Thoracic aorta (tissue), 2 donors: ENCODE measurements at places on chromosomes 13 and 19. TPM values are rescaled to one million over a fixed set of nuclear protein-coding genes. Genes with fewer than 3 reads are reported as not detected.
A peak's percentile ranks its signal among the peaks of the same experiment; 100 is the strongest.

- no peaks in the 10 kb centered on the region for H3K27me3 ChIP-seq
- H3K4me1 ChIP-seq, result no peaks in the 10 kb centered on the region
- H3K27ac ChIP-seq, result no peak overlapping the region
- H3K4me3 ChIP-seq, result no peak overlapping the region
- no peak for DNase-seq
Observed at GRCh38 chr19:7467009-7467989, 21.5 kb downstream of the PEX11G start.

- H3K4me3 ChIP-seq, result no peak overlapping the region
- H3K4me1 ChIP-seq, result no peaks in the 10 kb centered on the region
- no peaks in the 10 kb centered on the region for H3K27me3 ChIP-seq
- no peaks in the 10 kb centered on the region for H3K36me3 ChIP-seq
- no peak overlapping the region for H3K27ac ChIP-seq
Observed at GRCh38 chr13:62360609-62361008, 945.0 kb upstream of the PCDH20 start.

DNA sequence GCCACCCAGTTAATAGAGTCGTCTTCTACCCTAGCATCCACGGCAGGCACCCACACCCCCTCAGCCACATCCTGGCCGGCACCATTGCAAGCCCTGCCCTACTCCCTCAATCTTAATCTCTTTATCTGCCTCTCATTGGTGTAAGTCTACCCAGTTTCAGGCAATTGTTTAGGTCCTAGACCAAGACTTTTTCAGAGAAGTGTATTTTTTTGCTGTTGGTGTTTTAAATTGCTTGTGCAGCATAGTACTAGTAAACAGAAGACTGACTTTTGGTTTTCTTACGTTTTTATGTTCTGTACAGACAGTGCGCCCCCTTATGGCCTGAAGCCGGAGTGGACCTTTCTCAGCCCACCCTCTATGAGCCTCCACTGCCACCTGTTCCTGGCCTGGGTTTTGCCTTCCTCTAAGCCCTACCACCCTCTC lies 2.3 kb upstream of the LCP1 start:
- no peaks in the 10 kb centered on the region for H3K27me3 ChIP-seq
- H3K4me1 ChIP-seq, result no peaks in the 10 kb centered on the region
- no peak overlapping the region for H3K4me3 ChIP-seq
- DNase-seq, result no peak

GRCh38 chr19:5308451-5309437 lies 31.9 kb downstream of the PTPRS start:
- no peaks in the 10 kb centered on the region for H3K4me1 ChIP-seq
- DNase-seq, result peak; percentile 41
- H3K4me3 ChIP-seq, result peak overlapping the region; percentile 59

DNA sequence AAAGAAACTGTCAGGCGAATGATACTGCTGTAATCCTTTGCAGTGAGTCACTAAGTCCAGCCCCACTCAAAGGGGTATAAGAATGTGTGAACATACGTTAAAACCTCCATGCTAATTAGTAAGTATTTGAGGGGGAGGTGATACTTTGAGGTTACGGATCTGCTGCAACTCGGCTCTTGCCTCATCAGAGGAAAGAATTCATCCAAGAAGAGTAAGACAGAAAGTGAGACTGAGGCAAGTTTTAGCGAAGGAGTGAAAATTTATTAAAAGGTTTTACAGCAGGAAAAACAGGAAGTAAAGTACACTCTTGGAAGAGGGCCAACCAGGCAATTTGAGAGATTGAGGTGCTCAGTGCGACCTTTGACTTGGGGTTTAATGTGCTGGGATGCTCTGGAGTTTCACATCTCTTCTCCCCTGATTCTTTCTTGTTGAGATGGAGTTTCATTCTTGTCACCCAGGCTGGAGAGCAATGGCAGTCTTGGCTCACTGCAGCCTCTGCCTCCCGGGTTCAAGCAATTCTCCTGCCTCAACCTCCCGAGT lies 9.8 kb downstream of the CLEC4M start:
- no peak overlapping the region for H3K4me3 ChIP-seq
- no peaks in the 10 kb centered on the region for H3K4me1 ChIP-seq
- DNase-seq, result no peak
- no peak overlapping the region for H3K27ac ChIP-seq
- H3K27me3 ChIP-seq, result no peaks in the 10 kb centered on the region

- H3K4me3 ChIP-seq, result no peak overlapping the region
- H3K27me3 ChIP-seq, result no peaks in the 10 kb centered on the region
- no peak for DNase-seq
- H3K36me3 ChIP-seq, result no peaks in the 10 kb centered on the region
- H3K4me1 ChIP-seq, result no peaks in the 10 kb centered on the region
Observed at GRCh38 chr13:110037925-110038573, 251.7 kb upstream of the IRS2 start.

GRCh38 chr13:24074678-24075077 lies 85.8 kb upstream of the SPATA13 start:
- no peak overlapping the region for H3K4me3 ChIP-seq
- H3K27ac ChIP-seq, result peak overlapping the region; percentile 60
- no peaks in the 10 kb centered on the region for H3K36me3 ChIP-seq
- H3K4me1 ChIP-seq, result peaks cover 22% of the 10 kb centered on the region
- H3K27me3 ChIP-seq, result no peaks in the 10 kb centered on the region

GRCh38 chr13:67964986-67965385 lies 734.9 kb upstream of the PCDH9 start:
- H3K27ac ChIP-seq, result no peak overlapping the region
- no peaks in the 10 kb centered on the region for H3K4me1 ChIP-seq
- no peaks in the 10 kb centered on the region for H3K36me3 ChIP-seq
- H3K4me3 ChIP-seq, result no peak overlapping the region
- H3K27me3 ChIP-seq, result no peaks in the 10 kb centered on the region
- DNase-seq, result no peak

DNA sequence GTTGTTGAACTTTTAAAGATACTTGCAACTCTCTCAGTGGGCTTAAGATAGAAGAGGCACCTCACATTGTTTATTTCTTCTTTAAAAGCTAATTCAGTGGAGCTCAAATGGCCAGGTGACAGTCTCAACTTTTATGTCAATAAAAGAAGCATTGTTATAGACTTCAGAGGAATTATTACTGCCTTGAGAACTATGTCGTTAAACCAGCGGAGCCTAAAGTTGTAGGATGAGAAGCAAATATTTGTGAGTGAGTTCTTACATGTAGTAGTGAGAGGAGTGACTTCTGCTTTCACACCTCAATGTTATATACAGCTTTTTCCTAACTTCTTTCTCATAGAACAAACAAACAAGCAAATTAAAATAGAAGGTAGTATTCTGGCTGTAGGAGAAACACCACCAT lies 31.2 kb upstream of the DGKH start:
- H3K4me3 ChIP-seq, result no peak overlapping the region
- no peaks in the 10 kb centered on the region for H3K36me3 ChIP-seq

DNA sequence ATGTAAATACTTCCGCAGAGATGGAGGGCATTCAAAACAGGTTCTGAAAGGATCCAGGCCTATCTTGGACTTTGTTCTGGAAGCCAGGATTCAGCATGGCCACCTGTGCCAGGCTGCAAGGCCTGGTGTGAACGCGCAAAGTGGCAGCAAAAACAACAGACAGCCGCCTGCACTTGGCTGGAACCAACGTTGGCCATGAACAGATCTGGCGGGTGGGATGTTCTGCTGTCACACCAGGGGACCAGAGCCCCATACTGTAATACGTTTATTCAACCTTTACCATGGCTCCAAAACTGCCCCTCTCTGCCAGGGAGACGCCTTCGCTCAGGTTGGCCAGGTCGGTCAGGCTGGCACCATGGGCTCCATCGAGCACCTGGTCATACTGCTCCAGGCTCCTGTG lies 69.7 kb downstream of the EPS15L1 start:
- H3K27ac ChIP-seq, result peak overlapping the region; percentile 89
- no peaks in the 10 kb centered on the region for H3K27me3 ChIP-seq

DNA sequence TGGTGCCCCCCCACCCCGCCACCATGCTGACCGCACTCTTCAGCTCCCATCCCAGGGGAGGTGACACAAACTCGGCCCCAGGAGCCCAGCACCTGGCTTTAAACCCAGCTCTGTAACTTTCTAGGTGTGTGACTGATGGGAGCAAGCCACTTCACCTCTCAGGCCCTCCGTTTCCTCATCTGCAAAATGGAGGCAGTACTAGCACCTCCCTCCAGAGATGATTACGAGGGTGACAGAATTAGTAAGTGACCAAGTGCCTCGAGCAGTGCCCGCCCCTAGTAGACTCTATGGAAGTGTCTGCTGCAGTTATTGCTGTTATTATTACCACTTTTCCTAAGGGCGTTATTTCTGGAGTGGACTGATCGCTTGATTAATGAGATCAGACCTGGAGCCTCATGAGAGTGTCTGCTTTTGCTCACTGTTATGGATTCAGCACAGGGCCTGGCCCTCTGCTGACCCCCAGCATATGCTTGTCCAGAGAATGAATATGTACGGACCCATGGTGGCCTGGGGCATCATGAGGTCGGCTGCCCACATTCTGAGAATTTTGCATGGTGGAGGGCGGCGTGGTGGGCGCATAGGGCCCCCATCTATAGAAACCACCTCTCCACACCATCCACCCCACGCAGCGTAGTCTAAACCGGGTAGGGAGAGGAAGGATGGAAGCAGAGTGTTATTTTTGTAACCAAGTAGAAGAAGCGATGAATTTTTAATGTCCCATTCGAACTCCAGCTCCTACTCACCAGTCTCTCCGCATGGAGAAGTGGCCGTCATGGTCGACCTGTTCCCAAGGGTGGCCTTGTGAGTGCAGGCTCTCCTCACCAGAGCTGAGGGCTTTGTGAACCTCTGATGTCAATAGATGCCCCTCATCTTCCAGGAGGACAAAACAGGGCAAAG lies 48.2 kb downstream of the CAPN12 start:
- peaks cover 96% of the 10 kb centered on the region for H3K4me1 ChIP-seq
- DNase-seq, result no peak
- no peaks in the 10 kb centered on the region for H3K27me3 ChIP-seq
- H3K4me3 ChIP-seq, result peak overlapping the region; percentile 47

- H3K4me1 ChIP-seq, result no peaks in the 10 kb centered on the region
- H3K4me3 ChIP-seq, result no peak overlapping the region
- DNase-seq, result no peak
- H3K27me3 ChIP-seq, result no peaks in the 10 kb centered on the region
- H3K27ac ChIP-seq, result no peak overlapping the region
- peaks cover 74% of the 10 kb centered on the region for H3K36me3 ChIP-seq
Observed at GRCh38 chr13:113179374-113180230, 21.2 kb downstream of the PROZ start.

GRCh38 chr19:33514885-33515551 lies 6.6 kb downstream of the PEPD start:
- H3K36me3 ChIP-seq, result no peaks in the 10 kb centered on the region
- DNase-seq, result no peak
- H3K27ac ChIP-seq, result no peak overlapping the region
- H3K4me1 ChIP-seq, result no peaks in the 10 kb centered on the region
- H3K27me3 ChIP-seq, result no peaks in the 10 kb centered on the region
- H3K4me3 ChIP-seq, result no peak overlapping the region

- no peak overlapping the region for H3K27ac ChIP-seq
- no peaks in the 10 kb centered on the region for H3K27me3 ChIP-seq
- peaks cover 2% of the 10 kb centered on the region for H3K36me3 ChIP-seq
- no peak overlapping the region for H3K4me3 ChIP-seq
- DNase-seq, result no peak
Observed at GRCh38 chr13:27112006-27112405, 59.6 kb downstream of the USP12 start.

DNA sequence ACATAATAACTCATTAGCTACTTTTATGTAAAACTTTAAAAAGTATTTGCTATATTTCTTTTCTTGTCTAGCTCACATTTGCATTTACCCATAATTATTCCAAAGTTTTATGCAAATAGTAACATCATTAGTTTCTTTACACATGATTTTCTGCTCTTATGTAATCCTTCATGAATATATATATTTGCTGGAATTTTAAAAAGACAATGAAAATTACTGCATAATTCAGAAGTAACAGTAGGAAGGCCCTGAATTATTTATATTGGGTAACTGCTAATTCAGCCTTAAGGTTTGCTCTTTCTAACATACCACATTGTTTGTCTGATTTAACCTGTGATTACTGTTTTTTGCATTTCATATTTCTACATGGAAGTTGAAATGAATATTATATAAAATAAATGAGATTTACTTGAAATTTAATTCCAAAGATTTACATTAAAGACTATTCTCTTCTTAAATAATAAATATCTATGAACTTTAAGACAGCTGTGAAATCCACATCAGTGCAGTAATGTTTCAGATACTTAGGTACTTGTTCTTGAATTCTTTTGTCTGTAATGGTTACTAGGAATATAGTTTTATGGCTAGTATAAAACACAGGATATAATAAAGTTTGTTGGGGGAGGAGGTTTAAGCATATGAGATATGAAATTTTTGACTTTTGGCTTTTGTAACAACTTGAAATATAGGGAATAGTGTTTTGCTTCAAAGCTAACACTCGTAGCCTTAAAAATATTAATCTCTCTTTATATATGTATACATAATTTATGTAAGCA lies 46.0 kb downstream of the B3GLCT start:
- no peak overlapping the region for H3K27ac ChIP-seq
- H3K4me1 ChIP-seq, result no peaks in the 10 kb centered on the region
- H3K36me3 ChIP-seq, result no peaks in the 10 kb centered on the region
- no peak for DNase-seq
- H3K27me3 ChIP-seq, result no peaks in the 10 kb centered on the region

DNA sequence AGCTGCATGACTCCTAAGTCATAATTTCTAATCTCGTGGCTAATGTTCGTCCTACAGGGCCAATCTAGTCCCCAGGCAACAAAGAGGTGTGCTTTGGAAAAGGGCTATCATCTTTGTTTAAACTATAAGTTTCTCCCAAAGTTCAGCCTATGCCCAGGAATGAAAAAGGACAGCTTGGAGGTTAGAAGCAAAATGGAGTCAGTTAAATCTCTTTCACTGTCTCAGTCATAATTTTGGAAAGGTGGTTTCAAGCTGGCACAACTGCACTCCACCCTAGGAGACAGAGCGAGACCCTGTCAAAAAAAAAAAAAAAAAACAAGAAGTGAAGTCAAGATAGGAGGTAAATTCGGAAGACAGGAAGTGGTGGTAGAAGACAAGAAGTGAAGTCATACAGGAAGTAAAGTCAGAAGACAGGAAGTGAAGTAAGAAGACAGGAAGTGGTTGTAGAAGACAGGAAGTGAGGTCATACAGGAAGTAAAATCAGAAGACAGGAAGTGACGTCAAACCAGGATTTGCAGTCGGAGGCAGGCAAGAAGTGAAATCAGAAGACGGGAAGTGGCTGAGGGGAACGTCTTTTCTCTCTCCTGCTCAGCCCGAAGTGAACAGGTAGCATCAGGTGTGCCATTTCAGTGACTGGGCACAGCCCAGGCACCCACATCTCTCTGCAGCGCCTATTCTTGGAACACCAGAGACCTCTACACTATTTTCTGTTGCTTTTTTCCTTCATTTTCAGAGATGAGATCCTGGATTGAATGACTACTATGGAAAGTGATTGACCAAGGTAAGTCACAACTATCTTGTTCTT lies 32.2 kb downstream of the GP6 start:
- peak overlapping the region; percentile 69 for H3K4me3 ChIP-seq
- H3K27me3 ChIP-seq, result no peaks in the 10 kb centered on the region
- no peak overlapping the region for H3K27ac ChIP-seq
- H3K36me3 ChIP-seq, result no peaks in the 10 kb centered on the region
- no peak for DNase-seq

GRCh38 chr13:27619093-27619727 lies 1.1 kb downstream of the LNX2 start:
- DNase-seq, result no peak
- peaks cover 27% of the 10 kb centered on the region for H3K4me1 ChIP-seq
- no peaks in the 10 kb centered on the region for H3K36me3 ChIP-seq
- no peaks in the 10 kb centered on the region for H3K27me3 ChIP-seq
- peak overlapping the region; percentile 90 for H3K4me3 ChIP-seq
- no peak overlapping the region for H3K27ac ChIP-seq

Gene CATSPERD
- not detected for total RNA-seq

Gene C19orf85
- not detected for total RNA-seq

Gene S1PR5
- total RNA-seq, result 8.7 TPM

Gene ZNF836
- 8.4 TPM for total RNA-seq

Gene LAIR1
- total RNA-seq, result 64.7 TPM

Gene BST2
- 144 TPM for total RNA-seq

Gene GRIN3B
- total RNA-seq, result not detected
